ENCODE measurements at places on chromosomes 12 and 14.

DNA sequence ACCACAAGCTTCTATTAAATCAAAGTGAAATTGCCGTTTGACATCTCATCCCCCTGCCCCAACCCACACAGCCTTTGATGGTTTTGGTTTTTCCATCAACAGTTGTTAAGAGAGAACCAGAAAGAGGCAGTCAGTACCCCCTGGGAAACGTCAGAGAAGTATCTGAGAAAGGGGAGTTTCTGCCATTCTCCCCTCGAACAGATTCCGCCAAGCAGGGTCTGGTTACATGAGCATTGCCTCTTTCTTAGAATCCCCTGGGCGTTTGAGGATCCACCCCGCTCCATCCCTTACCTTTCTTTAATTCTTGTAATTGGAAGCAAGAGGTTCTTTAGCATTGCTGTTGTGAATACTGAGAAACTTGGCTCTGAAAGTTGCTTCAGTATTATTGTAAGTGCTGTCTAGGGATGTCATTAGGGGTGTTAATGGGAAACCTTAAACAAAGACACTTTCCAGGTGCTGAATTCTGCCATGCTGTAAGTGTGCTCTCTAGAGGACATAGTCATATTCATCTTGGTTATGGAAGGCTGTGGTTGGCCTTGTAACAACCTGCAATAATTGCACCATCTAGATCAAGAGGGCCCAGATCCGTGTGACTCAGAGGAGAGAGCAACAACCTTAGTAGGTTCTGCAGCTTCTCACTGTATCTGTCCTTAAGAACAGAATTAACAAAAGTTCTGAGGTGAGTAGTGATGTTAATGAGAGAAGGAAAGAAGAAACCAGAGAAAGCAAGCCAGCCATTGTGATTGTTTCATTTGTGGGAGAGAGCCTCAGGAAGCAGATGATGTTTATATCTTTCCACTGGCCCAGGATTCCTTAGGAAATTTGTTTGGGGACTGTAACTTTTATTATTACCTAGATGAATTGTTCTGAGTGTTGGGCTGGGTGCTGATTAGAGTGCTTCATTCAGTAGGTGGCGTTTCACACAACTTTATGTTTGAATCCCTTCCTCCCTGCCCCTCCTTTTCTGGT, 9.0 kb downstream of the TMBIM6 start:
- DNase-seq: peak; percentile 45

DNA sequence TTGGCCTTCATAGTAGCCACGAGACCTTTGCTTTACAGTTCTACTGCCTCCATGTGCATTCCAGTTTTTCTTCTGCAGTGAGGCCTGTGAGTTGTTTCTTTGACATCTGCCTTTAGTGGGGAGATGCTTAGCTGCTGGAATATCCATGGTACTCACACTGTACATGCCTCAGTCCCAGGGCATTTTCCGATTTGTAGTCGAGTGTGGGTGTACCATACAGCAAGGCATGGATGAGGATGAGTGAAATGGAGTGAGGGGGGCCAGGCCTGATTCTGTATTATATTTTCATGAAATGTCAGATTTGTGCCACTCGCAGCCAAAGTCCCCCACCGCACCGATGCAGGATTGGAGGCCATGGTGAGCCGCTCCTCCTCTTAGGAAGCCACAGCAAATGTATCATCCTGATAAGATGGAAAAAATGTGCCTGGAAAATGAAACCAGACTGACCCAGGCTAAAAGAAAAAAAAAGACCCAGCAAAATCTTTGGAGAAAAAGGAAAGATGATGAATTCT, 173.0 kb downstream of the ADGRD1 start:
- no peak for DNase-seq

DNA sequence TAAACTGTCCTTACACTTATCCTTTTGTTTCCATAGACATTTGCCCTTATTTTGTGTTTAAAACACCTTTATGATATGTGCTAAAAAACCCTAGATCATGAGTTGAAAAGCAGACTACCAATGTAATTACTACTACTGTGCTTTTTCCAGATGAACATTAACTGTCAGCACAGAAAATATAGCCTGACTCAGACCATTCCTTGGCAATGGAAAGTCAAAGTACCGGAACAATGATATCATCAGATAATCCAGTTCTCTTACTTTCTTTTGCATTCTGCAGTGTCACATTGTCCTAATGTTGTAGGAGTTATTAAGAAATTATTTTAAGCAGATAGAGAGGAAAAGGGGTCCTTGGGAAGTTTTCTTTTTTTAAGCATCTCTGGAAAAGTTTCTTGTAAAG, 1189.0 kb upstream of the FLRT2 start:
- DNase-seq: peak; percentile 31

- no peak for DNase-seq
Observed at GRCh38 chr12:79250960-79251755, 386.6 kb downstream of the SYT1 start.

- no peak for DNase-seq
Observed at GRCh38 chr12:114209861-114210260, 196.1 kb downstream of the TBX5 start.

DNA sequence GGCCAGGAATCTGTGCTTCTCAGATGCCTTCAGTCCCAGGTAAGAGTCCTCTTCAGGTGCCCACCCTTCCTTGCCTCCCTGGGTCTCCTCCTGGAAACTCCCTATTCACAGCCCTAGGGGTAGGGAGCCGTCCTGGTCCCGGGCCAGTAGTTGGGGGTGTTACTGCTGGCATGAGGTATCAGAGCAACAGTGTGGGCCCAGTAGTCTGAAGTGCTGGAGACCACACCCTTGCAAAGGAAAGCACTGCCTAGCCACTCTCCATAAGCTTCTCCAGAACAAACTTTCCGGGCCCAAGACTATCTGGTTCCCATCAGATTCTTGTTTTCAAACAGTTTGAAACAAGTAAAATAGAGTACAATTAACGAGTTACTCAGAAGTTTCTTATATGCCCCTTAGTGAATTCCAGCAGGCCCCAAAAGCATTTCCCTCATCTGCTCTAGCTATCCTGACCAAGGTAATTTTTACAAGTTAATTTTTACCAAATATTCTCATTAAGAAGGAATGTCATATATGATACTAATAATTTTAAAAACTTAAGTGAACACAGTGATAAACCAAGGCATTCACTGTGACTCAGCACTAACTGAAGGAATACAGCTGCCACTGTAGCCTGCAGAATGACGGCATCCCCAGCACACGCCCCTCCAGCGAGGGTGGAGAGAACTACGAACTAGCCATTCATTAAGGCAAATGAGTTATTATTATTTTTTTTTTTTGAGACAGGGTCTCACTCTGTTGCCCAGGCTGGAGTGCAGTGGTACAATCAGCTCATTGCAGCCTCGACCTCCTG, 49.4 kb downstream of the MOK start:
- no peak for DNase-seq

- DNase-seq: no peak
Observed at GRCh38 chr14:91998667-91999570, 40.9 kb downstream of the TRIP11 start.

GRCh38 chr14:58846682-58847465, 209.1 kb downstream of the DACT1 start:
- DNase-seq: no peak

- DNase-seq: no peak
Observed at GRCh38 chr14:54366736-54367735, 29.8 kb upstream of the CDKN3 start.

GRCh38 chr14:79878785-79879184, 332.5 kb downstream of the DIO2 start:
- no peak for DNase-seq

GRCh38 chr12:107167756-107168155, 74.4 kb upstream of the CRY1 start:
- no peak for DNase-seq

- peak; percentile 87 for DNase-seq
Observed at GRCh38 chr14:51368721-51369163, 128.7 kb downstream of the TMX1 start.

DNA sequence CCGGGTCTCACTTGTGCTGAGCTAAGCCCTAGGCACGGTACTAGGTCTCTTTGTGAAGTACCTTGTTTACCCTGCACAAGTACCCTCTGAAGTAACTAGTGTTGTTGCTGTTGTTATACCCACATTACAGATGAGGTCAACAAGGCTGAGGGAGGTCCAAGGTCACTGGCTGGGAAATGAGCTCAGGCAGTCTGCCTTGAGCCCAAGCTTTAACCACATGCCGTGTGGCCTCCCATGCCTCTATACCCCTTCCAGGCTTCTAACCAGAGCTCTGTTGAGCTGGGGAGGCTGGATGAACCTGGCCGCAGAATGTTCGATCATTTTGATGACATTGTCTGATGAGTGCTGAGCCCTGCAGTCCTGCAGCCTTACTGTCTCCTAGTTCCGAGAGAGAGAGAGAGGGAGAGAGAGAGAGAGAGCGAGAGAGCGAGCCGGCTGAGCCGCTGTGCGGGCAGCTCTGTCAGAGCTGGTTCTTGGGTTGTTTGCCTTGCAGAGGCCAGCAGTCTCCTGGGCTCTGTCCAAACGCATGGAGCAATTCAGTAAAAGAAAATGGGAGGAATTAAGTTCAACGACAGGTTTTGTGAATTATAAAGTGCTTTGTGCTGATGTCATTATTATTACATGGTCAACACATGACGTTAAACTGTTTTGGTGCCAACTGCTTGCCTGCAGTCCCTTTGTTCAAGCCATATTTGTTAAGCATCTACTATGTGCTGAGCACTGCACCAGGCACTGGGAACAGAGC, 13.1 kb downstream of the JDP2 start:
- DNase-seq: peak; percentile 46

GRCh38 chr12:72102150-72102549, 163.5 kb downstream of the TPH2 start:
- DNase-seq: no peak

- no peak for DNase-seq
Observed at GRCh38 chr12:52183544-52183910, 8.3 kb downstream of the KRT80 start.

- DNase-seq: no peak
Observed at GRCh38 chr14:105883066-105884005, 357.0 kb downstream of the TMEM121 start.

DNA sequence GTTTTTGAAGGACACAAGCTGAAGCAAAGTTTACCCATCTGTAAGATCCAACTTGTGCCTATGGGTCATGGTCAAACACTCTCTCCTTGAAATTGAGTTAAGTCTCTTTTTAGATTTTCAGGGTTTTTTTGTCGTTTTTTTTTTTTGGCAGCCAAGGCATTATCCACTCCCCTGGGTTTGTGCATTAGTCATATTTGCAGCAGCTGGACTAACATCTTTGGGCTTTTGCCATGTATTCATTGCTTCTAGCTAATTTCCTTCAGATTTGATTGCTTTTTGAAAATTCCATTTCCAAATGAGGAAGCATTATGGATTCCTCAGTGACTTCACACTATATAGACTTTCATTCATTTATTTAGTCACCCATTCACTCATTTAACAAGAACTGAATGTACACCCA, 80.3 kb upstream of the SRRM4 start:
- no peak for DNase-seq

Measured in fibroblast of skin of left biceps (primary cell).